Esophagus squamous epithelium (tissue), 5 donors: ENCODE measurements at places on chromosomes 16 and 17.

DNA sequence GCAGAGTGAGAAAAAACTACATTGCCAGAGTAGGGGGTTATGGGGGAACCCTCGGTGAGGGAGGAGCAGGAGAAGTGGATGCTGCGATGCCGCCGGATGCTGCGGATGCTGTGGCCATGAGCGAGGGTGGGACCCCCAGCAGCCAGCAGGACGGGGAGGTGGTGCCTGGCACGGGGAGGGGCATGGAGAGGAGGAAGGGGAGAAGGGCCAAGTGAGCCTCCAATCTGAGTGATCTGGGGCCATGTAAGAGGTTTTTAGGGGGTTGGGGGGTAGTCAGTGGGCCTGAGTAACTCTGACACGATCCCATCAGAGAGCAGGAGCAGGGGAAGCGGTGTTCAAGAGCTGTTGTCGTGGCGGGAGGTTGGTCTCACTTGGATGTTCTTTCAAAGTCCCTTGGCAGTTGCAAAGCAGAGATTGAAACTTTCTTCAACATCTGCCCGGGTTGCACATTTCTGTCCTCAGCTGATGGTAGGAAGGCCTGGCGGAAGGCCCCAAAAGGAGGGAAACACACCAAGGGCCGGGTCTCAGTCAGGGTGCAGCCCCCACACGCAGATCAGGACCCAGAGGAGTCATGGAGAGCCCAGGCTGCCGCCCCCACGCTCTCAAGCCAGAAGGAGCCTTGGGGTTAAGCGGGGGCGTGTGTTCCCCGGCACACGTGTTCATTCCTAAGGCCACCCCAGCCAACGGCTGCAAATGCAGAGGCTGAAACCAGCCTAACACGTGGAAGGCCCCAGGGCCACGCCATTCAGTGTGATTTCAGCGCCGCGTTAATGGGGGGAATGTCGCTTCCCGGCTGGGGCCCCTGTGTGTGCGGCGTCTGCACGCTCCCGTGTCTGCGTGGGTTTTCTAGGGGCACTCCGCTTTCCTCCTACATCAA, 81.7 kb downstream of the ZDHHC7 start:
- H3K4me1 ChIP-seq, result peaks cover 18% of the 10 kb centered on the region
- DNase-seq, result no peak
- no peaks in the 10 kb centered on the region for H3K27me3 ChIP-seq
- no peak overlapping the region for H3K4me3 ChIP-seq
- H3K27ac ChIP-seq, result peak overlapping the region; percentile 54

DNA sequence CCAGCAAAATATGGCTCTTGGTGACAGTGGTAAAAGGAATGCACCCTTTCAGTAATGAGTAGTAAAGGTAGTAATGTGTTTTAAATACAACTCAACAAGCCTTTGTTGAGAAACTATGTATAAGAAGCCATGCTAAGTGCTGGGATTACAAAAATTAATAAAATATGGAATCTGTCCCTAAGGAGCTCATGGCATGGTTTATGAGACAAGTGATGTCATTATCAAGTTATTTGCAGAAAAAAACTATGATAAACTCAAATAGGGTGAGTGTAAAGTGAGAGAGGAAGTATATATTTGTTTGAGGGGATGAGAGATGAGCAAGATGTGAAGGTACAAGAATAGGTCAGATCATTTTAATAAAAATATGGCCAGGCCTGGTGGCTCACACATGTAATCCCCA, 76.9 kb downstream of the NF1 start:
- H3K27me3 ChIP-seq, result no peaks in the 10 kb centered on the region
- DNase-seq, result no peak
- no peak overlapping the region for H3K4me3 ChIP-seq
- H3K36me3 ChIP-seq, result no peaks in the 10 kb centered on the region
- no peak overlapping the region for H3K27ac ChIP-seq

DNA sequence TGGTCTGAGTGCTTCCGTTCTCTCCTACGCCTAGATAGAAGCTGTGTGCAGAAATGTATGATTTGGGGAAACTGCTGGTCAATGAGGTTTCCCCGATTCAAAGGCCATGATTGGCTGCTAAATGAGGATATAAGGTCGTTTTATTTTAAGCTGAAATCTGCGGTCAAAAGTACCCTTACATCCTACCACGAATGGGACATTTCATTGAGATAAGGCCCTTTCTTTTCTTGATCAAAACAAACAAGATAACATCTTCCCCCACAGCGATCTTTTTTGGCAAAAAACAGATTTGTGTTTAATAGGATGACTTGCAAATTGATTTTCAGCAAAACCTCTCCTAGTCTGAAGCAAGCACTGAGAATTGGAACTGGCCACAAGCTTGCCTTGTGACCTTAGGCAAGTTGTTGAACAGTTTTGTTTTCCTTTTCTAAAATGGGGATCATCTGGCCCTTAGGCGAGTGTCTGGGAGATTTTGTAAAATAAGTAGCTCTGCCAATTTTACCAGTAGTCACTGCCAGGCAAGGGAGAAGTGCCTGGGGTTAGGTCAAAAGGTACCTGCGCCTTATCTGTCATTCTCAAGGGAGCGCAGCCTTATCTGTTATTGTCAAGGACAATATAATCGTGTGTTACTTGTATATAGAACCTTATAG, 635 bp downstream of the SCPEP1 start:
- peaks cover 76% of the 10 kb centered on the region for H3K4me1 ChIP-seq
- no peaks in the 10 kb centered on the region for H3K27me3 ChIP-seq

DNA sequence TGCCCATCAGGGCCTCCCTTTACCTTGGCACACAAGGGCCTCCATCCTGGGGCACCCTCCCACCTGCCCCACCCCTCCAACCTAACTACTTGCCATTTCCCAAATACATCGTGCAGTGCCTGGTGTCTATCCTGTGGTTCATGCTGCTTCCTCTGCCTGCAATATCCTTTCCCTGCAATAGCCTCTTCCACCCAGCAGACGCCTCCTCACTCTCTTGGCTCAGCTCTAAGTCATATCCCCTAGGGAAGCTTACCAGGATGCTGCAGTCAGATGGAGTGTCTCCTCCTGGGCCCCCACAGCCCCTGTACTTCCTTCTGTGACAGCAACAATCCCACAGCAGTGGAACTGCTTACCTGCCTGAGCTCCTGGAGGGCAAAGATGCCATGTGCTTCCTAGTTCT, 36.7 kb downstream of the CCDC182 start:
- no peaks in the 10 kb centered on the region for H3K4me1 ChIP-seq
- H3K27ac ChIP-seq, result no peak overlapping the region
- no peak for DNase-seq

DNA sequence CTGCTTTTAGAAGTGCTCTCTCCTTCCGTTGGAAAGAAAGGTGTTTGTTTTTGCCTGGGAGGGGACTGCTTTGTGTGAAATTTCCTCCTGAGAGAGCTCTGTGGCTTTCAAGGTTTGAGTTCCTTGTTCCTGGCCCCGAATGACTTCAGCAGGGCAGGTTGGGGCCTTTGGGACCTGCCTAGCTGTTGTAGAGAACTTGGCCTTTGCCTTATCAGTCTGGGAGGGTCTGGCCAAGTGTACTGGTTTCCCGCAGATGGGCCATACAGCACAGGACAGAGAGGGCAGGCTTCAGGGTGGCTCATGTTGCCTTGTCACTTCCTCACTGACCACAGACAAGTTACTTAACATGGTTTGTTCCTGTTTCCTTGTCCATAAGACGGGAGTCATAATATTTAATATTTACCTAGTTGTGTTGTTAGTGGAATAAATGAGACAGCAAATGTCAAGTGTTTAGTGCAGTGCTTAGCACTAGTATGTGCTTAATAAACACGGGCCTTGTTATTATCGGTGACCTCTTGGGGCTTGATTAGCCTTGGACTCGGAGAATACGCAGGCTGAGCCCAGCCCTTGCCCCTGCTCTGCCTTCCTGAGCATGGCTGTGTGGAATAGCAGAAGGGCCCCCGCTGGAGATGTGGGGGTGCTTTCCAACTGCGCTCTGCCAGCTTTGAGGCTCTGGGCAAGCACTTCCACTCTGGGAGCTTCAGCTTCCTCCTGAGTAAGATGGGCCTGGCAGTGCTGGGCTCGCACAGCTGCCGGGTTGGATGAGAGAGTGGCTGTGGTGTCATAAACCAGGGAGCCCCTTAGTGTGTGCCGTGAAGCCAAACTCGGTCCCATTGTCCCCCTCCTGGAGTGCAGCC, 6.6 kb downstream of the PRSS8 start:
- H3K27ac ChIP-seq, result peak overlapping the region; percentile 96
- peaks cover 44% of the 10 kb centered on the region for H3K4me1 ChIP-seq
- H3K36me3 ChIP-seq, result peaks cover 14% of the 10 kb centered on the region
- no peak overlapping the region for H3K4me3 ChIP-seq
- no peaks in the 10 kb centered on the region for H3K27me3 ChIP-seq
- DNase-seq, result no peak

DNA sequence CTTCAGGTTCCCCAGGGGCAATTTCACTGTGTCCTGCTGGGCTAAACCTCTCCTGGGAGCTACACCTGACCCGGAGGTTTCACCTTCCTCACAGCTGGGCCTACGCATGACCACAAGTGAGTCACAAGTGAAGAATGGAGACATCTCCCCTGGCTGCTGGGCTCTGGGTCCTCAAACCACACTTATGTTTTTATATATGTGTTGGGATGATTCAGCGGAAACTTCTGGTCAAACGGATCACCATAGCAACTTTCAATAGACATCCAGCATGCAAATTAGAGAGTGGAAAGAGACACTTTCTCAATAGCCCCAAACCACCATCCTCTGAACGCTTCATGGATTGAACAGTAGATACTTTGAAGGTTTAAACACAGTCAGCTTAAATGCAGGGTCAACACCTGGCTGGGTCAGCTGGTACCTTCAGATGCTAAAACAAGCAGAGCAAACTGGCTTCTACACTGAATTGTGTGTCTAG, 28.0 kb upstream of the MAF start:
- no peaks in the 10 kb centered on the region for H3K36me3 ChIP-seq
- no peak overlapping the region for H3K27ac ChIP-seq
- H3K4me1 ChIP-seq, result no peaks in the 10 kb centered on the region
- DNase-seq, result no peak
- no peaks in the 10 kb centered on the region for H3K27me3 ChIP-seq

- peak; percentile 34 for DNase-seq
- H3K4me3 ChIP-seq, result peak within 1 kb of the TSS; percentile 76
- H3K4me1 ChIP-seq, result peaks cover 4% of the 10 kb centered on the region
- H3K36me3 ChIP-seq, result no peaks in the 10 kb centered on the region
- no peaks in the 10 kb centered on the region for H3K27me3 ChIP-seq
- peak within 1 kb of the TSS; percentile 95 for H3K27ac ChIP-seq
Observed at GRCh38 chr16:28538733-28539596, at the start of gene NUPR1. Gene NUPR1, minus strand, starts transcription at chr16:28538974. Its CDS starts 67 bp downstream, at chr16:28538907.

DNA sequence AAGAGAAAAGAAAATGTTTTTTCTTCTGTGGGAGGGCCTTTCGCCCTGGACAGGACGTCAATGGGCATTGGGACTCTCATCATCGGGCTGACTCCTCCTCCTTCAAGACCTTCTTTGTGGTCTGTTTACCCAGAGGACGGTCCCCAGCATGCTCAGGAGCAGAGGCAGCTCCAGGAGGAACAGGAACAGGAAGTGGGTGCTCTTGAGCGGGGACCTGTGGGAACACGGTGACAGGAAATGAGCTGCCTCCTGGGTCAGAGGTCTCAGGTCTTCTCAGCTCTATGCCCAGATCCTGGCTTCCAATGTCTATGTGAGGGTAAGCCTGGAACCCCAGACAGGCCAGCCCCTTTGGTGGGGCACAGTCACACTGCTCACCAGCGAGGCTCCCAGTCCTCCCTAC, 12.2 kb downstream of the CD300LD start:
- H3K4me3 ChIP-seq, result no peak overlapping the region
- no peak overlapping the region for H3K27ac ChIP-seq
- no peaks in the 10 kb centered on the region for H3K4me1 ChIP-seq
- H3K27me3 ChIP-seq, result no peaks in the 10 kb centered on the region
- no peak for DNase-seq

GRCh38 chr16:77761204-77761603, 27.2 kb upstream of the VAT1L start:
- no peak overlapping the region for H3K27ac ChIP-seq
- H3K4me1 ChIP-seq, result peaks cover 10% of the 10 kb centered on the region
- no peak for DNase-seq
- no peaks in the 10 kb centered on the region for H3K36me3 ChIP-seq
- H3K4me3 ChIP-seq, result no peak overlapping the region

GRCh38 chr17:78369791-78370381, 8.6 kb upstream of the PGS1 start:
- H3K36me3 ChIP-seq, result no peaks in the 10 kb centered on the region
- H3K4me3 ChIP-seq, result no peak overlapping the region
- no peaks in the 10 kb centered on the region for H3K27me3 ChIP-seq
- peaks cover 21% of the 10 kb centered on the region for H3K4me1 ChIP-seq
- H3K27ac ChIP-seq, result no peak overlapping the region

DNA sequence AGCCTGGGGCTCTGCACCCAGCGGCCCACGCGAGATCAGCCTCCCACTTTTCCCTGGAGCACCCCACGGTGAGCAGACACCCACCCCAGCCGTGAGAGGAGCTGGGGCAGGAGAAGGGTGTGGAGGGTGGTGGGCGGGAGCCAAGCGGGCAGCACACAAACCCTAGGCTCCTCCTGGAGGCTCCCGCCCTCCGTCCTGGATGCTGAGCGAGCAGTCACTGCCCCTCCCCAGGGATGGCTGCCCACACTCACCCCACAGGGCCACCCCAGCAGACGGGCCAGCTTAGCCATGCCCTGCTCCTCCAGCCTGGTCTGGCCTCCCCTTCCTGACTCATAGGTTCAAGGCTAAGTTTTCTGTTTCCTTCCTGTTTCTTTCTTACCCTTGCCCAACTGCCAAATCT, 15.7 kb upstream of the ABCC3 start:
- H3K4me1 ChIP-seq, result no peaks in the 10 kb centered on the region
- H3K27ac ChIP-seq, result no peak overlapping the region
- H3K27me3 ChIP-seq, result no peaks in the 10 kb centered on the region
- DNase-seq, result no peak
- H3K36me3 ChIP-seq, result no peaks in the 10 kb centered on the region
